ENCODE measurements at places on chromosomes 5 and 9.

DNA sequence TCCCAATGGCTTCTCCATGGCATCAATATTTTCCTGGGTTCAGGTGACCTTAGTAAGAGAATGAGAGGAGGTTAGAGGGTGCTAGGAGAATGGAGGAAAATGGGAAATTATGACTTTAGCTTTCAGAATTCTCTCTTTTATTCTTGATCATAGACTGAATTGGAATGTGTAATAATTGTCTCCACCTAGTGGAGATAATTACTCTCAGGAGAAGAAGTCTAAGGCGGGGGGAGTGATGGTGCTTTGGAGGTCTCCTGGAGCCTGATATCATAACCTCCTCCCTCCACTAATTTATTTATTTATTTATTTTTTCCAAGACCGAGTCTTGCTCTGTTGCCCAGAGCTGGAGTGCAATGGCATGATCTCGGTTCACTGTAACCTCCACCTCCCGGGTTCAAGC lies 221.3 kb downstream of the GRIA1 start:
- no peak for DNase-seq

DNA sequence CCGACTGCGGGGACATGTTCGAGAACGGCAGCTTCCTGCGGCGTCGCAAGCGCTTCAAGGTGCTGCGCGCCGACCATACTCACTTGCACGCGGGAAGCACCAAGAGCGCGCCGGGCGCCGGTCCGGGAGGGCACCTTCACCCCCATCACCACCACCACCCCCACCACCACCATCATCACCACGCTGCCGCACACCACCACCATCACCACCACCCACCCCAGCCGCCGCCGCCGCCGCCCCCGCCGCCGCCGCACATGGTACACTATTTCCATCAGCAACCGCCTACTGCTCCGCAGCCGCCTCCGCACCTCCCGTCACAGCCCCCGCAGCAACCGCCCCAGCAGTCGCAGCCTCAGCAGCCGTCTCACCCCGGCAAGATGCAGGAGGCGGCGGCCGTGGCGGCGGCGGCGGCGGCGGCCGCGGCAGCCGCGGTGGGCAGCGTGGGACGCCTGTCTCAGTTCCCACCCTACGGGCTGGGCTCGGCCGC lies 514 bp downstream of the FOXB2 start:
- no peak for DNase-seq

- DNase-seq = no peak
Measured at GRCh38 chr9:94740145-94740840, 13.8 kb downstream of the AOPEP start.

- DNase-seq = no peak
Measured at GRCh38 chr5:142445266-142445665, 120.4 kb upstream of the SPRY4 start.

DNA sequence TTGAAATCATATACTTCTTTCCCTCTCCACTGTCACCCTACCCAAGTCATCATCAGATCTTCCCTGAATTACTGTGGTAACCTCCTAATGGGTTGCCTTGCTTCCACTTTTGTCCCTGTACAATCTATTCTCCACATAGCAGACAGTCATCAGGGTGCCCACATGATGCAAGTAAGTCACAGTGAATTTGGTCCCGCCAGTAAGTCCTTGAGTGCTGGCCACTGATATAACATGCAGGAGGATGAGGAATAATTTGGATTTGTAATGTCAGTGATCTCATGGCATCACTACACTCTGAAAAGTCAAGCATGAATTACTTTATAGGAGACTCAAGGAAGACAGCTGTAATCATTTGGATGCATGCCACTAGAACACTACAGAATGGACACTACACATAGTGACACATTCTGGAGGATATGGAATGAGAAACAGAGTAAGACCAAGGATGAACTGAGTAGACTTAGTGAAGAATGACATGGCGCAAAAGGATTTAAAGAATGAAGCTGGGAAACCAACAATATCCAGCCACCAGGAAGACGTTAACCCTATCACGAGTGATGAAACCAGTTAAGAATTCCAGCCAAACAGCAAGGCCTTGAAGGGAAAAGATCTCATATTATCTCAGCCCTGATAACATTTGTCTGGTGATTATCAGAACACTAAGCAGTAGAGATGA lies 28.6 kb downstream of the MARCHF3 start:
- no peak for DNase-seq

DNA sequence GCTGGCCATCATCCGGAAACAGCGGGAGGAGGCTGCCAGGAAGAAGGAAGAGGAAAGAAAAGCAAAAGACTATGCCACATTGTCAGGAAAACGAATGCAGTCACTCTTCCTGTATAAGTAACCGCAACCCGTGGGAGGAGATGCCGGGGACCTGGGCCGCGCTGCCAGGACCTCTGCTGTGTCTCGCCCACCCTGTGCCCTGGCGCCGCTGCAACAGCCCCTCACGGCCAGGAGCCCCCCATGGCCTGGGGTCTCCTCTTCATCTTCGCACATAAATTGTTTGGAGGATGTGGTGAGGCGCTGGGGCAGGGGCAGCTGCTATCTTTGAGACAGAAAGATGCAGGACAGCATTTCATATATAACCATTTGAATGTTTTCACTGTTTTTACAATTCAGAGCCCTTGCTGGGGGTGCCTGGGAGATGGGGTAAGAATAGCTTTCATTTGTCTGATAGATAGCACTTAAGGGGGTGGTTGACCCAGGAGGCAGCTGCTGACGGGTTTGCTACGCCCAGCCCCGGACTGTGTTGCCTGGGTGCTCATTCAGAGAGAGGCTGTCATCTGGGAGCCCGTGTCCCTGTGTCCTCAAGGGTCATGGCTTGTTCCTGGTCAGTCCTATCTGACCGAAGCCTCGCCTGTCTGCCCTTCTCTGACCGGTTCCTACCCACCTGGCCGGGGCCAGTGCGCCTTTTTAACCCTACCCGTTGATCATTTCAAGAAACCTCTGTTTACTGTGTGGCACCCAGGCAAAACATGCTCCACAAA lies 1067.7 kb upstream of the COX7C start:
- DNase-seq = no peak

DNA sequence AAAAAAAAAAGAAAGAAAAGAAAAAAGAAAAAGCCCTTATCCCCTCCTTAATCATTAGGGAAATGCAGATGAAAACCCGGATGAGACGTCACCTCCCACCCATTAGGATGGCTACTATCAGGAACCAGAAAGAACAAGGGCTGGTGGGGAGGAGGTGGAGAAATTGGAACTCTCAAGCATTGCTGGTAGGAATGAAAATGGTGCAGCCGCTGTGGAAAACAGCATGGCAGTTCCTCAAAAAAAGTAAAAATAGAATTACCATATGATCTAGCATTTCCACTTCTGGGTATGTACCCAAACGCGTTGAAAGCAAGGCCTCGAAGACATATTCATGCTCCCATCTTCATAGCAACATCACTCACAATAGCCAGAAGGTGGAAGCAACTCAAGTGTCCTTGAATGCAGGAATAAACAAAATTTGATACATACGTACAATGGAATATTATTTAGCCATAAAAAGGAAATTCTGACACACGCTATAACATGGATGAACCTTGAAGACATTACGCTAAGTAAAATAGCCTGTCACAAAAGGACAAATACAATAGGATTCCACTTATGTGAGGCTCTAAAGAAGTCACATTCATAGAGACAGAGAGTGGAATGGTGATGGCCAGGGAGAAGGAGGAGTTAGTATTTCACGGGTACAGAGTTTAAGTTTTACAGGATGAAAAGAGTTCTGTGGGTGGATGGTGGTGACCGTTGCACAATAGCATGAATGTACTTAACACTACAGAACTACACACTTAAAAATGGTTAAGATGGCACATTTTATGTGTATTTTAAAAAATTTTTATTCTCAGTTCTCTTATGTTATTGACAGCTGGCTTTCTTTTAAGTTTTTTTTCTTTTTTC lies 166.8 kb upstream of the IER5L start:
- no peak for DNase-seq

GRCh38 chr9:8874482-8874881 lies 1074.9 kb upstream of the DMAC1 start:
- DNase-seq = no peak

- DNase-seq = no peak
Measured at GRCh38 chr9:22657713-22658112, 211.1 kb downstream of the DMRTA1 start.

DNA sequence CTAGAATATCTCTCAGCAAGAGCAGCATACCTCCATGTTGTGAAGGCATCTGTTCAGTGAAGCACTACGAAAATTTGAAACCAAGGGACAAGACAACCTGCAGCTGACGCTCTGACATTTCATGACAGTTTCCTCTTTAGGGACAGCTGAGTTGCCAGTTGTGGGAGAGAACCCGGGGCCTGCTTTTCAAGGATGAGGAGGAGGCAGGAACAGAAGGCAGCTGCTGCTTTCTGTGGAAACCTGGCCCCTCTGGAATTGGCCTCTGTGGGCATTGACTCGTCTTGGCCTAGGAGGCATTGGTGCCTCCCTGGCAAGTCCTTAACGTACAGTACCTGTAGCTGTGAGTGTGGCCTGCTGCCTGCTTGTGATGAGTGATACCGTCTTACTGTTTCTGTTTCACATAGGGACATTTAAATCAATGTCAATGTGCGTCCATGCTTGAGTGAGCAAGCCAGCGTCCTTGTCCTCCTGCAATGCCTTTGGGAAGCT lies 21.6 kb downstream of the SLC46A2 start:
- no peak for DNase-seq

- no peak for DNase-seq
Measured at GRCh38 chr9:129481810-129482511, 138.9 kb downstream of the C9orf50 start.

GRCh38 chr5:5978501-5979376 lies 399.6 kb downstream of the MED10 start:
- DNase-seq = no peak

DNA sequence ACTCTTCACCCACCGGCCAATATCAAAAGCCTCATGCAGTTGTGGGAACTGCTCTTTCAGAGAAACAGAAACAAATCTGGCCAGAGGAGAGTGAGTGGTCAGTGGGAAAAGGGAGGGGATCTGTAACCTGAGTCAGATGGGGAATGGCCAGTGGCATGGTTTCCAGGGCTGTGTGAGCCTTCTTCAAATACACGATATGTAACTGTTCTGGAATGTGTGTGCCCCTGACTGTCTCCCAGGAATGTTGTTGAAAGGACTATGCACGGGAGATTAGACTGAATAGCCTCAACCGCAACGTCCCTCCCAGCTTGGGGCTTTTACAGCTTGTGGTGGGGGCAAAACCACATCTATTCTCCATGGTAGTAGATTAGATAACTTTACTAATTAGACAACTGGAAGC lies 60.8 kb downstream of the SH3TC2 start:
- DNase-seq = no peak

DNA sequence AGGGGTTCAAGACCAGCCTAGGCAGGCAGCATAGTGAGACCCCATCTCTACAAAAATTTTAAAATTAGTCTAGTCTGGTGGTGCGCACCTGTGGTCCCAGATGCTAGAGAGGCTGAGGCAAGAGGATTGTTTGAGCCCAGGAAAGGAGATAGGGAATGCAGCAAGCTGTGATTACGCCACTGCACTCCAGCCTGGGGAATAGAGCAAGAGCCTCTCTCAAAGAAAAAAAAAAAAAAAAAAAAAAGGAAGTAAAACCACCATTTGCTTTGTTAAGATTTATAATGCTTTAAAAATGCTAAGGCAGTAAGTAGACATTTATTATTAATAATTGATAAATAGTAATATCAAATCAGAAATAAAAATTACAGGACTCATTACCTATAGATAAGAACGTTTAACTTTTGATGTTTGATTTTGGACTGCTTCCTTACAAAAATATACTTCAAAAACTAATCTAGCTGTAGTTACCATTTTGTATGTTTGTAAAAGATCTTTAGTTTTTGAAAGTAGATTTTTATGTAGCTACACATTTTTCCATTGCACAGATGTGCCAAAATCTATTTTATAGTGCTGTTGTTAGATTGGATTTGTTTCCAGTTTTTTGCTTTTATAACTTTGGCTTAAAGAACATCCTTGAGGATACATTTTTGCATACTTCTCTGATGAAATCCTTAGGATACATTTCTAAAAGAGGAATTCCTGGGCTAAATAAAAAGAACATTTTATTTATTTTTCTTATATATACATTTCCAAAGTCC lies 86.4 kb downstream of the INIP start:
- DNase-seq = no peak

DNA sequence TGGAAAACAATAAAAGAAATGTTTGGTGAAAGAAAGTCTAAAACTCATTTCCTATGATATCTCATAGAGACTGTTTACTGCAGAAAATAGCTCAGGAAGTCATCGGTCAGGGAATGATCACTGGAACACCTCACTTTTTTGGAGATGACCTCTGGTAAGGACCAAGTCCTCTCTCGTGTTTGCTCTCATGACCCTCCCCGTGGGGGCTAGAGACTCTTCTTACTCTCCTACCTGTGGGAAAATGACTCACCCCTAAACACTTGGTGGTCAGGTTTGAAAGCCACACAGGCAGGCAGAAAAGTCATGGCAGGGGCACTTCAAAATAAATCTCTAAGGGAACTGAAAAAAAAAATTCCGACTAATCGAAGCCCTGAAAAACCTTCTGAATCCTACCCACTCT lies 48.2 kb downstream of the FAM240B start:
- DNase-seq = no peak

DNA sequence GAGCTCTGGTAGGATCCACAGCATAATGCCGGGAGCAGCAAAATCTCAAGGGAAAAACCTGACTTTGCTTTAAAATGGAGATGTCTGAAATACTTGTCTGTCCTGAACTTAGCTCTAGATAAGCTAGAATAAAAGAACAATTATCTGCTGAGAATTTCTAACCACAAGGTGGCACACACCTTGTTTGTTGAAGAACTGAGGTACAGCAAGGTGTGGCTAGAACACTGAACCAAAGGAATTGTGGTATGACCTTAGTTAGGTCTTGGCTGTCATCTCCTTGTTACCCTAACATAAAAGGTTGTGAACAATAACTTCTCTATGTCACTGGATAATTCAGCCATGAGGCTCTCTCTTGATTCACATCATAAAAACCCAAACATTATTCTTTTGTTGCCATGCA lies 72.3 kb upstream of the ANXA1 start:
- no peak for DNase-seq

GRCh38 chr5:88049737-88050136 lies 218.9 kb downstream of the TMEM161B start:
- no peak for DNase-seq

DNA sequence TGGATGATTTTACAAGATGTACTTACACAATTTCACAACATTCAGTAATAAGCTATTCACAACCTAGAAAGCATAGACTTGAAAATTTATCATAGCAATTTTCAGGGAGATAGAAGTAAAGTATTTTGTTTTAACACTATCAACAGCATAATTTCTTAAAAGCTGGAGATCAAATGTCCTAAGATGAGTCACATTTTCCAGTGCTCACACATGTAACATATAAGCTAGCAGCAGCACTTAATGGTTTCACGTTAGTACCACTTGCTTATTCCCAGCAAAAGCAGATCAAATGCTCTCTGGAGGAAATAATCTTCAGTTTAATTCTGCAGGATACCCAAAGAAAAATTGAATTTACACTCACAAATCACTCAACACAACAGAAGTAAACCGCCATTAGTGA lies 6.5 kb downstream of the OR13C8 start:
- DNase-seq = no peak

DNA sequence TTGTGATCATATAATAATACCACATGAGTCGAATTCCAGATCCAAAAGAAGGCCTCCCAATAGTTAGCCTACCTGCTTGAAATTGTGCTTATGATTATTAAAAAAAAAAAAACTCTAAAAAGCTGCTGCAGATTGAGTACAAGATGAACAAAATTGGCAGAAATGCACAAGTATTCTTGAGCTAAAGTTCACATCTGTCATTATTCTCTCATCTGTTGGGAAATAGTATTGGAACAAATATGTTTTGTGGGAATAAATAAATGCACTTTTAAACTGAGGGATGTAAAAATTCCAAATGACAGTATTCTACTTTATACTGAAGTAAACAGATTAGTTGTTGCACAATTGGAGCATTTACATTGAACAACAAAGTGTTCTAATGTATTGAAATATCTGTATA lies 15.7 kb downstream of the DAB2 start:
- DNase-seq = no peak

Data from stimulated activated CD4-positive, alpha-beta T cell treated with anti-CD3 and anti-CD28 coated beads, Interleukin-4, amount 100 ng/mL, for 1 hour (primary cell).